ENCODE measurements at places on chromosomes 3 and 15. TPM values are rescaled to one million over a fixed set of nuclear protein-coding genes. Genes with fewer than 3 reads are reported as not detected.

IL17RD gene
- total RNA-seq: 0.49 TPM

SNX22 gene
- 0.16 TPM for total RNA-seq

NT5DC2 gene
- total RNA-seq: 97.7 TPM

MNS1 gene
- 0.32 TPM for total RNA-seq

NDN gene
- 9.9 TPM for total RNA-seq

SLCO3A1 gene
- total RNA-seq: 0.97 TPM

COL6A5 gene
- not detected for total RNA-seq
